ENCODE measurements at places on chromosomes 3 and 15.
A peak's percentile ranks its signal among the peaks of the same experiment; 100 is the strongest.

DNA sequence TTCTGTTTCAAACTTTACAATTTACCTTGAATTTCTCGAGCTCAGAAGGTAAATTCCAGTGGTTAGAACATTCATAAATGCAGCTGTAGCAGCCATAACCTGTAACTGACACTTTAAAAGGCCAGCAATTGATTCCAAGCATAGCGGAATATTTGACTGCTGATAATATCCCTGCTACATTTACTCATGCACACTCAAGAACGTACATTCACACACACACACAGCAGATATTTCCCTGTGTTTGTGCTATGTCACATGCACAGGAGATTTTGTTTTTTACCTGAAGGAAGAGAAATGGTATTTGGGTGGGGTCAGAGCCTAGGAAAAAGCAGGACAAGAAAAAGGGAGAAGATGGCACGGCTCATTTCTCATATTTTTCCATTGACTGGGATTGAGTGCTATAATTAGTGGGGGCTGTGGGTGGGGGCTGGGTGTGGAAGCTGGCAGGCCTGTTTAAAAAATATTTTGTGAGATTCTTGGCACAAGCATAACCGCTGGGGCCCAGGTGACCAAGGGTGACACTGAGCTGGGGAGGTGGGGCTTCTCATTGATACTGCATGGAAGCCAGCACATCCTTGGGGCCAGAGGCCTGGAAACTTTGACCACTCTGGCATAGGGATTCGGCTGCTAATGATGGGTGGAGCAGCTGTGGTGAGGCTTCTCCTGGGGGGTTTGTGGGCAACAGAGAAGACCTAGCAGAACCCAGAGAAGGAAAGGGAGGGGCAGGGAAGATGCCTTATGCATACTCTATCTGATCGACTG lies 88.9 kb upstream of the TPRG1 start:
- H3K27me3 ChIP-seq, result no peaks in the 10 kb centered on the region
- no peak for DNase-seq
- no peaks in the 10 kb centered on the region for H3K4me1 ChIP-seq
- no peak overlapping the region for H3K27ac ChIP-seq
- H3K36me3 ChIP-seq, result no peaks in the 10 kb centered on the region

GRCh38 chr3:50364573-50365079 lies 5.3 kb upstream of the TMEM115 start:
- no peak overlapping the region for H3K27ac ChIP-seq
- no peaks in the 10 kb centered on the region for H3K36me3 ChIP-seq
- H3K27me3 ChIP-seq, result peaks cover 15% of the 10 kb centered on the region
- peak overlapping the region; percentile 75 for H3K4me3 ChIP-seq
- peaks cover 4% of the 10 kb centered on the region for H3K4me1 ChIP-seq

DNA sequence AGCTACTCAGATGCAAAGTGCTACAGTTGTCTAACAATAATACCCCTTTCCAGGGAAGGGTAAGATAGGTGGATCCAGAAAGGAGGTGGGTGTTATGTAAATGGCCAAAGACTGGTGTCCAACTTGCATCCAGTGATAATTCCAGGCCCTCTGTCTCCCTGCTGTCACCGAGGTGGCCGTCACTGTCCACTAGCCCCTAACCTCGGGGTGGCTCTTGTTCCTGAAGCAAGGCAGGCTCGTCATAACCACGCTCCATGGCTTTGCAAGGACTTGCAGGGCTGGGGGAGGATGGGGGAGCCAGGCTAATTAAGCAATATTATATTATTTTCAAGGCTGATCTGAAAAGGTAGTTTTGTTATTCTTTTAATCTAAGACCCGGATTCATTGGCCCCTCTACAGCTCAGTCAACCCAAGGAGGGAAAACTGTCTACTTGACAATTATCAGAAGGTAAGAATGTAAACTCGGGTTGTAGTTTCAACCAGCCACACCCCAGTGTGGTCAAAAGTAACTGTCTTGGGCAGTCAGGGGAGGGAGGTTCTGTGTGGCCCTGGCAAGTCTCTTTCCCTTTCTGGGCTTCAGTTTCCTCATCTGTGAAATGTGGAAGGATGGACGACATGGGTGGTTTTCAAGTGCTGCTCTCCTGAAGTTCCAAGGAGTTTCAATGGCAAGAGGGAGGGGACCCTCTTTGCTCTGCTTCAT lies 220.1 kb upstream of the BHLHE40 start:
- no peak overlapping the region for H3K27ac ChIP-seq
- H3K36me3 ChIP-seq, result no peaks in the 10 kb centered on the region
- H3K4me3 ChIP-seq, result no peak overlapping the region

DNA sequence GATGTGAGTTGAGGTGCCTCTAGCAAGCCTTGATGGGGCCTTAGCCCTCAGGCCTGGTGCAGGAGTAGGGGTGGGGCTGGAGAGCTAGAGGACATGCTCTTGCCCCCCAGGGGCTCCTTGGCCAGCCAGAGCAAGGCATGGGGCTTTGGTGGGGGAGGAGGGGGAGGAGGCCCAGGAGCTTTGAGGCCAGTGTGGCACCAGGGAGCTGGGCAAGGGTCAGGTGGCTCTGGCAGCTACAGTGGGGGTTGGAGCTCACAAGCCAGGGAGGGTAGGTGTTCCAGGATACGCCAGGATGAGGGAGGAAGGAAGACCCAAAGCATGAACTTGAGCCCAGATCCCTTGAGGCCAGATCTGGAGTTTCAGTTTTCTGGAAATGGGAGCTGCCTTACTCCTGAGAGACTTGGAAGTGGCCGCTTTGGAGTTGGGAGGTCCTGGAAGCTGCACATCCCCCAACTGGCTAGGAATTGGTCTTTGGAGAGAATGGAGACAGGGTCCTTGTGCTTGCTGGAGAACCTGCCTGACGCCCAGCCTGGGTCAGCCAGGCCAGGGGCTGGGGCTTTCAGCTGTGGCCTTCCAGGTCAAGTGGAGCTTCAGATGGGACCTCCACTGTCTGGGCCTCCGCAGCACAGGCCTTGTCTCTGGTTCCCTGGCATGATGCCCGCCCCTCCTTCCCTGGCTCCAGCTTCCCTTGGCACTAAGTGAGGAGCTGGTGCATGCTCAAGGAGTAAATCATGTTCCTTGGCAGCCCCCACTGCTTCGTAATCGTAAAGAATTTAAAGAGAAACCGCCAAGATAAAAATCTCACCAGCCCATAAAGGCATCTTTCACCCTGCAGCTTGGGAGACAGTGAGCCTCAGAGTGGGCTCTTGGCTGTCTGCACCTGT lies 8.7 kb downstream of the SEMA3F start:
- H3K27ac ChIP-seq, result no peak overlapping the region
- DNase-seq, result no peak
- H3K4me3 ChIP-seq, result no peak overlapping the region
- H3K4me1 ChIP-seq, result peaks cover 54% of the 10 kb centered on the region
- H3K36me3 ChIP-seq, result no peaks in the 10 kb centered on the region
- peaks cover 45% of the 10 kb centered on the region for H3K27me3 ChIP-seq
